ENCODE measurements at places on chromosomes 6 and 20.
A peak's percentile ranks its signal among the peaks of the same experiment; 100 is the strongest.

GRCh38 chr6:148761527-148762011 is 14.7 kb downstream of the UST start:
- H3K4me3 ChIP-seq = peak overlapping the region; percentile 13
- DNase-seq = no peak
- peaks cover 44% of the 10 kb centered on the region for H3K4me1 ChIP-seq
- no peaks in the 10 kb centered on the region for H3K27me3 ChIP-seq
- H3K36me3 ChIP-seq = peaks cover 34% of the 10 kb centered on the region

DNA sequence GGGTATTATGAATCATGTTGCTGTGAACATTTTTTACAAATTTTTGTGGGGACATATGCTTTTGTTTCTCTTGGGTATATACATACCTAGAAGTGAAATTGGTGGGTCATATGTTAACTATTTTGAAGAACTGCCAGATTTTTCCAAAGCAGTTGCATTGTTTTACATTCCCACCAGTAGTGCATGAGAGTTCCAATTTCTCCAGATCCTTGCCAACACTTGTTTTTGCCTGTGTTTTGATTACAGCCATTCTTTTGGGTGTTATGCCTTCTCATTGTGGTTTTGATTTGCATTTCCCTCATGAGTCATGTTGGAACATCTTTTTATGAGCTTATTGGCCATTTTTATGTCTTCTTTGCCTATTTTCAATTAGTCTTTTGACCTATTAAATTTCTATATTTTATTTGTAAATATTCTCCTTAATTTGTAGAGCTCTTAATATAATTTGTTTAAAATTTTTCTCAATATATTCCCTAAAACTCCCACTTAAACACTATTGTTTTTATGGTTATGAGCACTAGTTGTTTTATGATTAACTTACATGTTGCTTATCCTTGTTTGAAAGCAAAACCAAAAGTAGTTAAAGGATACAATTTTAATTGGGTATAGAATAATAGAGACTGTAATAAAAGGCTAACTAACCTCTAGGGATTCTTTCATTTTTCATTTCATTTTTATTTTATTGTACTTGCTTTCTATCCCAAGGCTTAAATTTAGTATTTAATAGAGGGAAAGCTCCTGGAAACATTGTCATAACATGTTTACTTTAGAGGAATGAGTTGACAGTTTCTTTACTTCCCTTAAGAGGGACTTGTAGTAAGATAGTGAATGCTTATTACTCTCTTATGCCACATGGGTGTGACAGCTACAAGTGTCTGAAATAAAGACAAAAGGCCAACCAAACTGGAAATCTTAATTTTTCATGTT is 5.5 kb downstream of the UBR2 start:
- no peak overlapping the region for H3K4me3 ChIP-seq
- H3K27ac ChIP-seq = no peak overlapping the region
- H3K27me3 ChIP-seq = no peaks in the 10 kb centered on the region

DNA sequence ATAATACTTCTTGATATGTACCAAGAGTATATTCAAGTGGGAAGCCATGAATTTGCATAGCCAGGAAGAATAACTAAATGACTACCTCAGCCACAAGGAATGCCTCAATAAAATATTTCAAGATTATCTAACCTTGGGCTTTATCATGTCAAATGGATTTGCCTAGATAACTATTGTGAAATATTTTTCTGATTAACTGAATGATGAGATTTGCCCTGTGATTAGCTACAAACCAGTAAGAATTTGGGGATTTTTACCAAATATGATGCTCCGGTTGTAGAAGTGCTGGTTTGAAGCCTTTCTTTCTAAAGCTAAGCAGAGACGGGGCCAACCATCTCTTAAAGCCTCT is 125.6 kb upstream of the LAMP5 start:
- H3K27ac ChIP-seq = no peak overlapping the region
- peaks cover 14% of the 10 kb centered on the region for H3K4me1 ChIP-seq
- no peaks in the 10 kb centered on the region for H3K27me3 ChIP-seq
- no peak overlapping the region for H3K4me3 ChIP-seq
- H3K36me3 ChIP-seq = peaks cover 58% of the 10 kb centered on the region

DNA sequence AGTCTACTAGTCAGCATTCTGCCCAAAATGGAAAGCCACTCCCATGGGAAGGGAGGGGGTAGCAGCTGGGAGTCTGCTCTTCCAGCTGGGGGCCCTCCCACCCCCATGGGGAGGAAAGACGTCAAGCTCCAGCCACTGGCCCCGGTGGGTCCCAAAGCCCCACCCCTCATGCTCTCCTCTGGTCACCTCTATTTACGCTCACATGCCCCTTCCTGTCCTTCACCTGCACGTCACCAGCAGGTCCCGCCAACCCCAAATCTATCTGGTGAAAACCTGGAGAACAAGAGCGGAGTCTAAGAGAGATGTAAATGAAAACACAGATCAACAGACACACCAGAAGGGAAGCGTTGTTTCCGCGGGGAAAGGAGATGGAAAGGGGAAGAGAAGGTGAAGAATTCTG is 30.0 kb upstream of the ZBP1 start:
- peaks cover 15% of the 10 kb centered on the region for H3K36me3 ChIP-seq
- H3K4me1 ChIP-seq = peaks cover 53% of the 10 kb centered on the region
- no peak for DNase-seq
- no peak overlapping the region for H3K27ac ChIP-seq
- peak overlapping the region; percentile 19 for H3K4me3 ChIP-seq
- H3K27me3 ChIP-seq = peaks cover 17% of the 10 kb centered on the region

DNA sequence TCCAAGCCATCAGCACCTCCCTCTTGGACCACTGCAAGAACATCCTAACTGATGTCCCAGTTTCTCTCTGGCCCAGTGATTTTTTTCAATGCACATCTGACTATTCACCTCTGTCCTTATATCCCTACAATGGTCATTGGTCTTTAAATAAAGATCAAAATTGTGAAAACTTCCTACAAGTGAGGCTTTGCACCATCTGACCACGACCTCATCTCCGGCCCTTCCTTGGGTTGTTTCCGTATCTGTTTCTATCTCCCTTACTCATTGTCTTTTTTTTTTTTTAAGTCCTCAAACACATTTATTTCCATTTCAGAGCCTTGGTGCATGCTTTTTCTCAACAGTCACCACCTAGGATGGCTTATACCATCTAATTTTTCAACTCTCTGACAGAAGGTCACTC is 88.1 kb downstream of the IPCEF1 start:
- H3K36me3 ChIP-seq = peaks cover 4% of the 10 kb centered on the region
- no peaks in the 10 kb centered on the region for H3K27me3 ChIP-seq
- DNase-seq = no peak

GRCh38 chr6:151291722-151292059 is 51.9 kb downstream of the AKAP12 start:
- DNase-seq = no peak
- peaks cover 6% of the 10 kb centered on the region for H3K27me3 ChIP-seq
- H3K36me3 ChIP-seq = peaks cover 9% of the 10 kb centered on the region
- H3K27ac ChIP-seq = peak overlapping the region; percentile 71

DNA sequence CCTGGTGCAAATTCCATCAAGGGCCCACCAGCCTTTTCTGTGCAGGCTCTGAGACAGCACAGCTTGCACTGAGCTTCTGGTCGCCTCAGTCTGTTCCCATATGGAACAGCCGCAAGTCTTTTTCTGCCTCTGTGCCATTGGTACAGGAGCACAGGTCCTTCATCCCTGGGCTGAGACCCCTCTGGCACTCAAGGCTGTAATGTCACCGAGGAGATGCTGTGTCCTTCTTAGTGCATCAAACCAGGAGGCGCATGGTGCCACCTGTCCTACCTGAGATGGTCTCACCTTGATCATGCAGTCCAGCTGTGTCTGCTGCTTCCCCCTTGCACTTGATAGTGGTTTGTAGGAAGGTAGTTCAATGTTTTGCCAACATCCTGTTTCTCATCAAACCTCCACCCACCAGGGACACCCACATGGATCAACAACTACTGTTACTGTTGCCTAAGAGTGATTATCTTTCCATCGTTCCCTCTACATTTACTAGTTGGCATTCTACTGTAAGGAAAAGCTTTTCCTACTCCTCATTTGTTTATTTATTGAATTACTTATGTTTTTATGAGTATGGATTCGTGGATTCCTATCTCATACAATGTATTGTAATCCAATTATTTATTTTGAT is 29.0 kb downstream of the FAM50B start:
- no peaks in the 10 kb centered on the region for H3K4me1 ChIP-seq
- H3K4me3 ChIP-seq = no peak overlapping the region
- no peak for DNase-seq
- no peak overlapping the region for H3K27ac ChIP-seq
- no peaks in the 10 kb centered on the region for H3K36me3 ChIP-seq

GRCh38 chr6:144781836-144782235 is 496.7 kb downstream of the UTRN start:
- no peak overlapping the region for H3K27ac ChIP-seq
- no peak overlapping the region for H3K4me3 ChIP-seq
